ENCODE measurements at places on chromosomes 7 and 10. TPM values are rescaled to one million over a fixed set of nuclear protein-coding genes. Genes with fewer than 3 reads are reported as not detected.
A peak's percentile ranks its signal among the peaks of the same experiment; 100 is the strongest.

GRCh38 chr10:125134483-125134848 is 25.9 kb downstream of the CTBP2 start:
- DNase-seq, result no peak

PNLIPRP2 gene
- total RNA-seq, result not detected

SYT15B gene
- total RNA-seq, result 1.9 TPM

- no peak for DNase-seq
Observed at GRCh38 chr10:13969792-13970140, 361.0 kb downstream of the FRMD4A start.

CTTNBP2 gene
- 4.6 TPM for total RNA-seq

- DNase-seq, result peak; percentile 85
Observed at GRCh38 chr7:41696323-41696916, 6.5 kb downstream of the INHBA start.

METTL27 gene
- 0.39 TPM for total RNA-seq

DNA sequence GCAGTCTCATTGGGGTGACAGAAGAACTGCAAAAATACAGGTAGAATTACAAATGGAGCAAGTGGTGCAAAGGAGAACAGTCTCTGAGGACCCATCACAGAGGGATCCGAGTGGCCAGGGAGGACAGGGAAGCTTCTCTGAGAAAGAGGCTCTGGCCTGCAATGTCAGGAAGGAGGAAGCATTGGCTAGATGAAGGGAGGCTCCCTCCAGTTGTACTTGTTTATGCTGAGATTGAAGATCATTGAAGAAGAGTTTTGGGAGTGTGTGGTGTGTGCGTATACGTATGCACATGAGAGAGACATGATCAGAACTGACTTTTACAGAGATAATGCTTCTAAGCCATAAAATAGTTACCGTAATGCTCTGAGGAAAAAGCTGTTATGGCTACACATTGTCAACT is 274.7 kb upstream of the FZD8 start:
- DNase-seq, result no peak

- no peak for DNase-seq
Observed at GRCh38 chr10:133225707-133226191, 4.3 kb upstream of the UTF1 start.

DNA sequence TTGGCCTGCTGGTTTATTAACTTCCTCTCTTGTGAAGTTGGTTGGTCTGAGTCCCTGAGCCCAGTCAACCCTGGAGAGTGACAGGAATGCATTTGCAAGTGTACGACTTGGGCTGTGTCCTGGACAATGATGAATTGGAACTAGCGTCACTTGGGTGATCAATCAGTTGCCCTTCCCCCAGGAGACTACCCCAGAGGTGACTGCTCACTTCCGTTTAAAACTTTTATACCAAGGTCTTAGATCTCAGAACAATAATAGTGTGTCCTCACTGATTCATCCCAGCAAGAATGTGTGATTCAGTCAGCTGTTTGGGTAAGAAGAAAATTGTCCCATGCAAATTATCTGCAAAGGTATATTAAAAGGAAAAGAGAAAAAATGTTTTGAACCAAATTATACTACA is 102.9 kb upstream of the ARMC3 start:
- no peak for DNase-seq

GRCh38 chr7:70439651-70440050 is 692.3 kb upstream of the GALNT17 start:
- DNase-seq, result no peak

GRCh38 chr10:74642901-74643595 is 183.4 kb upstream of the KAT6B start:
- no peak for DNase-seq

DNA sequence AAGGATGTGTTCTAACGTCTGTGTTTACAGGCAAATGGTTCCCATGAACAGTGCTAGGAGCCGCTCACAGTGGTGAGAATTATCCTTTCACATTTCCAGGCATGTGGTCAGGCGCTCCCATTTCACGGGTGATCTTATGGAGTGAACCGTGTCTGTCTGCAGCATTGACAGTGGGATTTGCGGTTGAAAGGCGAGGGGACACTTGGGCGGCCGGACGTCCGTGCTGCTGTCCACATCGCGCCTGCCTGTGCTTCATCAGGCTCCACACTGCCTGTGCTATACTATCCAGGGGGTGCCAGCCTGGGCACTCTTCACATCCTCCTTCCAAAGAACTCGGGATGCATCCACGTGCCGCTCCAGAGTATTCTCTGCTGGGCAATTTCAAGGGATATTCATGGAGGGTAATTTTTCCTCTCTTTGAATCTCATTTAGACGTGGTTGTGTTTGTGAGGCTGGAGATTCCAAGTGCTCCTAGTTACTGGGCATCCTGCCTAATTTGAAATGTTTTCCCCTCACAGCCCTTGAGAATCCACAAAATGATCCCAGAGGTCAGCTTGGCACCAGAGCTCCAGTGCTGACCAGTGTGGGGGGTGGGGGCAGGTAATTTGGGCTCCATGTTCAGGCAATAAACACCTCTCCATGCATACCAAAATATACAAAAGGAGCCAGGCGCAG is 61.9 kb upstream of the EBF3 start:
- no peak for DNase-seq

FAM25G gene
- total RNA-seq, result not detected

DNA sequence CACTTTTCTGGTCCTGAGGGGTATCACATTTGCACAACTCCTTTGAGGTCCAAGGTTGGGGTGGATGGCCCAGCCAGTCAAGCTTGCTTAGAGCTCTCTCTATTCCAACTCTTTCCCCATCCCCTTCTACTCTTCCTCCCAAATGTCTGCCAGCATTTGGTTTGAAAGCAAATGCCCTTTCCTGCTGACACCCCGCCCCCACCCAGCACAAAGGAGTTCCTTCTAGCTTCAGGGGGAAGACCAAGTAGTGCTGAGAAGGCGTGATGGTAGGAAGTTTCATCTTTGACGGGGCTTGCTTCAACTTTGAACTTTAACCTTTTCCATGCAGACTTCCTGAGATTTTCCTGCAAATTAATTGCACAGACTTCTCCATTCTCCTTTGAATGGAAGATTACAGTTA is 137.5 kb upstream of the TCF7L2 start:
- no peak for DNase-seq

GRCh38 chr10:98170249-98171117 is 36.0 kb downstream of the R3HCC1L start:
- DNase-seq, result no peak

SEMA3E gene
- 0.59 TPM for total RNA-seq

TMEM196 gene
- total RNA-seq, result not detected

DNA sequence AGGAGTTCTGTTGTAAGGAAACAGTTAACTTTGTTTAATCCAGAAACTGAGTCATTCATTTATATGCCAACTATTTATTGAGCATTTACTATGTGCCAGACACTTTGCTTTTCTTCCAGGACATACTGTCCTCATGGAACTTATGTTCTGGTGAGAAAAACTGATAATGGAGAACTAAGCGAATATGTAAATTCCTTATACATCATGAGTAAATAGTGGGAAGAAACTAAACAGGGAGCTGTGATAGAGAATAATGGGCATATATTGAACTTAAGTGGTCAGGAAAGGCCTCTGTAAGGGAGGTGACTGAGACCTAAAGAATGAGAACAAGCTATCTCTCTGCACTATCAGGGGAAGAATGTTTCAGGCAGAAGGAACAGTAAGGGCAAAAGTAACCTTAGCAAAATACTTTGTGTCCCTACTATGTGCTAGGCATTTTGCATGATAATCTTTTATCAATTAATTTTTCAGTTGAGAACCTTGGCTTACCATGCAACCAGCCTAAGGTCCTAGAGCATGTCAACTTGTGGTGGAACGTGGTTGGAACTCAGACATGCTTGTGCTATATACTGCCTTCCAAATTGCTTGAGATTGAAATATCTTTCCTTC is 45.4 kb downstream of the ST7 start:
- DNase-seq, result no peak

AQP1 gene
- 353 TPM for total RNA-seq

ACTL6B gene
- total RNA-seq, result not detected

GRCh38 chr7:28102797-28103196 is 77.8 kb downstream of the JAZF1 start:
- no peak for DNase-seq

TMEM176B gene
- total RNA-seq, result 162 TPM

- no peak for DNase-seq
Observed at GRCh38 chr10:29613791-29614190, 21.0 kb downstream of the SVIL start.

CALML3 gene
- total RNA-seq, result not detected

CCDC136 gene
- 2.6 TPM for total RNA-seq

GRCh38 chr10:91935886-91936285 is 12.3 kb downstream of the BTAF1 start:
- DNase-seq, result no peak

- no peak for DNase-seq
Observed at GRCh38 chr10:70267161-70267933, 16.5 kb downstream of the NPFFR1 start.

FAM25A gene
- not detected for total RNA-seq

DNA sequence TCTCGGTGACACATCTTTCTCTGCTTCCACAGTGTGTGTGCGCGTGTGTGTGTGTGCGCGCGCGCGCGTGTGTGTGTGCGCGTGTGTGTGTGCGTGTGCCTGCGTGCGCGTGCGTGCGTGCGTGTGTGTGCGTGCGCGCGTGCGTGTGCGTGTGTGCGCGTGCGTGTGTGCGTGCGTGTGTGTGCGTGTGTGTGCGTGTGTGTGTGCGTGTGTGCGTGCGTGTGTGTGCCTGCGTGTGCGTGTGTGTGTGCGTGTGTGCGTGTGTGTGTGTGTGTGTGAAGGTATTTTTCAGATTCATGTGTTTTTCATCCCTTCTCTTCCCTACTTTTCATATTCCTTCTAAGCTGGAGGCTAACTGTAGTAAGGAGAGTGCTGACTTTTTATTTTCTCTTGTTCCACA is 148.4 kb downstream of the CREB5 start:
- no peak for DNase-seq

- DNase-seq, result no peak
Observed at GRCh38 chr7:92057375-92057774, 76.9 kb downstream of the CYP51A1 start.

TRIM50 gene
- total RNA-seq, result not detected

GRCh38 chr10:105656856-105657255 is 1015.8 kb downstream of the SORCS3 start:
- DNase-seq, result no peak

OR2A1 gene
- not detected for total RNA-seq

NUTM2B gene
- 0.48 TPM for total RNA-seq

GRCh38 chr7:138435231-138435919 is 24.7 kb upstream of the TRIM24 start:
- DNase-seq, result no peak

DNA sequence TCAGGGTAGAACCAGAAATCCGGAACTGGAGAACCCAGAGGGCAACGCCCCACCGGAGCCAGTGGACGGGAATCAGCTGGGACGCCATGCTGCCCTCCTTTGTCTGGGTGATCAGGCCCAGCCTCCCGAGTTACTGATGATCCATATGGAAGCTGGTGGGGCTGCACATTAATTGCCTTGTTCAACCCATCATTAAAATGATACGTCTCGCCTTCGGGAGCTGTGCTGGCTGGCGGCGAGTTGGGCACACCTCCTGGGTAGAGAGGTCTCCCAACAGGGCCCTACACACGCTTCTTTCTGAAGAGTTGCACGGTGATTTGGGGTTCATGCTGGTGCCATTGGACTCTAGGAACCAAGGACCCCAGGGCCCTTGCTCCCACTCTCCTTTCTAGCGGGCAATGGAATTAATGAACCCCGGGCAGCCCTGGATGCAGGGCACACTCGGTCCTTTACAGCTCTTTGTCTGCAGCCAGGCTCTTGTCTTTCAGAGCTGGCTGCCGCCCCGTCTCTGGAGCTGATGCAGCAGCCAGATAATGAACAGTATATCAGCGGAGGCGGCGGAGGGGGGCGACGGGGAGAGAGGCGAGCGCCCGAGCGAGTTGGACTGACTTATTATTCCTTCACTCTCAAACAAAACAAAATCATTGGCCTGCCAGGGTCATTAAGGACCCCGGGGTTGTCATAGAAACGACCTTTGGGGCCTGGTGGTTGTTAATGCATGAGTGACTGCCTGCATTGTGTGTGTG is 412.2 kb upstream of the ZMIZ1 start:
- DNase-seq, result no peak

GRCh38 chr10:43260117-43260761 is 6.6 kb downstream of the RASGEF1A start:
- peak; percentile 58 for DNase-seq

GRCh38 chr10:70297224-70297623 is 13.4 kb upstream of the NPFFR1 start:
- no peak for DNase-seq

DNA sequence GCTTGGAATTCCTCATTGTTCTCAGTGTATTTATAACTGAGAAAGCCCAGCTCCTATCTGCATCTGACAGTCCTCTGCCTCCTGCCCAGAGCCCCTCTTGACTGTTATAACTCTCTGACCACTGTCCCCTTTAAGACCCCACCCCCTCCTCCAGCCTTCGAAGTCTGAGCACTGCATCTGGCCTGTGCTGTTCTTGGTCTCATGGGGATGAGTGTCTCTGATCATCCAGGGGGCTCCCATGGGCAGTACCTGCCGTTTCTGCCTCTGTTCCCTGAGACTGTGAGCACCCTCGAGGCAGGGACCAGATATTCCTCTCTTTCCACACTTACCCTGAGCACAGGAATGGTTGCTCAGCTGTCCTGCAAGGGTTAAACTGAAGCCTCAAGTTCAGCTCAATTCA is 7.7 kb downstream of the GHRHR start:
- no peak for DNase-seq

SHTN1 gene
- total RNA-seq, result 4.8 TPM

FAM24B gene
- total RNA-seq, result 1.7 TPM

GRCh38 chr7:50908628-50909290 is 126.1 kb upstream of the GRB10 start:
- no peak for DNase-seq

DNA sequence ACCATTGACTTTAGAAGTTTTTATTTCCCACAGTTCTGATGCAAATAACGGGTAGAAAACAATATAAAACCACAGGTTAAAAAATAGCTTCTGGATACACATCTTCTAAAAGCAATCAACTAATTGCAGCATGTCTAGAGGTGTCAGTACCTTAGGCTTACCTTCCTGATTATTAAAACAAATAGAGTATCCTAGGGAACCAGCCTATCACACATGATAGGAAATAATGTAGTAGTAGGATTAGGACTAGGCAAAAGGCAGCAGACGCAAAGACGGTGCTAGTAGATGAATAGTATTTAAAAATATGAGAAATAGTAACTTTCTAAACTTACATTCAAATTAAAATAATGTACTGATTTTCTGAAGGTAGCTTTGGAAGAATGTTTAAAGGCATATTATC is 41.7 kb upstream of the PHYHIPL start:
- DNase-seq, result no peak

DNA sequence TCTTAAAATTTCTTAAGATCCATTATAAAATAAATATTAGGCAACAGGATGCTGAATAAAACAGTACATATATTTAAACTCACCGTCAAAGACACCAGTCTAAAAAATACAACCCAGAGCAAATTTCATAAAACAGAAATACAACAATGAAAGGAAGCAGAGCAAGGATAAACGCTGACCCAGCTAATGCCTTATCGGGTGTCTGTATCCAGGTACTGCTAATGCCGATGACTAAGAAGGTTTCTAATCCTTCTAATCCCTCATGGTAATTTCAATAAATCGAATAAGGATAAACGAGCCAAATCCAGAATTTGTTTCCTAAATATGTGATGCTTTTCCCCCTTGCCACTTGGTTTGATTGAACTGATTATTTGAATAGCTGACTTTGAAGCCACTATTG is 1.7 kb downstream of the HYCC1 start:
- no peak for DNase-seq

CCDC7 gene
- total RNA-seq, result 21.9 TPM

STEAP4 gene
- 44.2 TPM for total RNA-seq

SUGCT gene
- total RNA-seq, result 2.6 TPM

Measured in right atrium auricular region (tissue), 2 donors.